Activated naive CD8-positive, alpha-beta T cell treated with anti-CD3 and anti-CD28 coated beads, Interleukin-2, amount 10 ng/mL, durations not matched to agents 7 days and 5 days (primary cell): ENCODE measurements at places on chromosomes 5 and 9. TPM values are rescaled to one million over a fixed set of nuclear protein-coding genes. Genes with fewer than 3 reads are reported as not detected.
A peak's percentile ranks its signal among the peaks of the same experiment; 100 is the strongest.

NR6A1 gene
- 0.06 TPM for total RNA-seq

CTXN3 gene
- total RNA-seq: not detected

KCNV2 gene
- not detected for total RNA-seq

MEIKIN gene
- total RNA-seq: 1.2 TPM

RORB gene
- total RNA-seq: 0.03 TPM

SLC6A3 gene
- 0.08 TPM for total RNA-seq

DNA sequence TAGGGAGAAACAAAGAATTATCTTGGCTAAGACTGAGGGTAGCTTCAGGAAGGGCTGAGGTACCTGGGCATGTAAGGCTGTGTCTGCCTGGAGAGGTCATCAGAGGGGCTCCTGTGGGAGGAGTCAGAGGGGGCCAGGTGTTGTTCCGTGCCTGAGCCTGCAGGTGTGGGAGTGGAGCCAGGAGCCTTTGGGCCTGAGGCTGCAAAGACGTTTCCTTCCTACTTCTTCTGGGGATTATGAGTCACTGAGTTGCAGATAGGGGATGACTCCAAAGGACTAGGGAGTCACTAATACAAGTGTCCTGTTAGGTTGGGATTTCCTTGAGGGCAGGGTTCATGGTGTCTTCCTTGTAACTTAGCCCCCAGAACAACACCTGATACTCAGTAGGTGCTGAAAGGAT, 391.1 kb downstream of the ARHGEF28 start:
- no peak for DNase-seq

- DNase-seq: no peak
Observed at GRCh38 chr5:154309371-154309745, 118.8 kb downstream of the GALNT10 start.

GRCh38 chr5:172544371-172545095, 90.2 kb upstream of the SH3PXD2B start:
- DNase-seq: no peak

DNA sequence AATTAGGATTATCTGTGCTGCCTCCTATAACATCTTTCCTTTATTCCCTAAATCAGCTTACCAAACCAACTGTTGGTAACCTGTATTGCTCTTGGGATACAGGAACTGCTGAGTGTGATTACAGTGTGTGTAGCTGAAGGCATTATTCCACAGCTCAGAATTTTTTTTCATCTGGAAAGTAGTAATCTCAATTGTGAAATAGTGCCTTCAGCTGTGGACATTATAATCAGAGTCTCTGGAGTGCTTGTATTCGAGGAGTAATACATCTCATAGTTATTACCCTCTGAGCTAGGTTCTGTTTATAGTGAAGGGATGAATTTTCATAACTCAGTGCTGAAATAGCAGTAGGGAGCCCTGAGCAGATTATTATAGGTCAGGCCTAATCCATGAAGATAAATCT, 199.5 kb downstream of the MAST4 start:
- DNase-seq: no peak

GRCh38 chr5:58369513-58370190, 90.2 kb downstream of the PLK2 start:
- DNase-seq: no peak

DNA sequence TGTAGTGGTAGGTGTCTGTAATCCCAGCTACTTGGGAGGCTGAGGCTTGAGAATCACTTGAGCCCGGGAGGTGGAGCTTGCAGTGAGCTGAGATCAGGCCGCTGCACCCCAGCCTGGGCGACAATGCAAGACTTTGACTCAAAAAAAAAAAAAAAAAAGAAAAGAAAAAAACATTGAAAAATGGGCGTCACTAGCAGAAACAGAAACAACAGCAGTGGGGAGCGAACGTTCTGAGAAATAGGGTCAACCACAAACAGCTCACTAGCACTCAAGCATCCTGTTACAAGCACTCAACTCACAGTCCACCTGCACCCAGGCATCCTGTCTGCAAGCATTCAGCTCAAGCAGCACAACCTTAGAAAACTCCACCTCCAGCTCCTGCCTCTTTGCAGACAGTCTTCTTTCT, 17.2 kb downstream of the TRIM14 start:
- peak; percentile 68 for DNase-seq

DNA sequence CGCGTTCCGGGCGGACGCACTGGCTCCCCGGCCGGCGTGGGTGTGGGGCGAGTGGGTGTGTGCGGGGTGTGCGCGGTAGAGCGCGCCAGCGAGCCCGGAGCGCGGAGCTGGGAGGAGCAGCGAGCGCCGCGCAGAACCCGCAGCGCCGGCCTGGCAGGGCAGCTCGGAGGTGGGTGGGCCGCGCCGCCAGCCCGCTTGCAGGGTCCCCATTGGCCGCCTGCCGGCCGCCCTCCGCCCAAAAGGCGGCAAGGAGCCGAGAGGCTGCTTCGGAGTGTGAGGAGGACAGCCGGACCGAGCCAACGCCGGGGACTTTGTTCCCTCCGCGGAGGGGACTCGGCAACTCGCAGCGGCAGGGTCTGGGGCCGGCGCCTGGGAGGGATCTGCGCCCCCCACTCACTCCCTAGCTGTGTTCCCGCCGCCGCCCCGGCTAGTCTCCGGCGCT, at the start of gene DAPK1:
Gene DAPK1 (plus strand): TSS at position 264 of the 442 bp plus-strand sequence. CDS start 1,211 bp downstream, outside the sequence.
- peak; percentile 33 for DNase-seq

- DNase-seq: no peak
Observed at GRCh38 chr9:14133394-14133793, 180.5 kb downstream of the NFIB start.
